ENCODE measurements at places on chromosomes 1 and 21. TPM values are rescaled to one million over a fixed set of nuclear protein-coding genes. Genes with fewer than 3 reads are reported as not detected.

UBL4B gene
- not detected for total RNA-seq

ETV3L gene
- total RNA-seq, result not detected

MYOG gene
- total RNA-seq, result not detected

ODF2L gene
- total RNA-seq, result 58.9 TPM

PODN gene
- total RNA-seq, result 2.1 TPM

LRRC38 gene
- total RNA-seq, result 7.5 TPM

CNKSR1 gene
- 13.3 TPM for total RNA-seq

DNA sequence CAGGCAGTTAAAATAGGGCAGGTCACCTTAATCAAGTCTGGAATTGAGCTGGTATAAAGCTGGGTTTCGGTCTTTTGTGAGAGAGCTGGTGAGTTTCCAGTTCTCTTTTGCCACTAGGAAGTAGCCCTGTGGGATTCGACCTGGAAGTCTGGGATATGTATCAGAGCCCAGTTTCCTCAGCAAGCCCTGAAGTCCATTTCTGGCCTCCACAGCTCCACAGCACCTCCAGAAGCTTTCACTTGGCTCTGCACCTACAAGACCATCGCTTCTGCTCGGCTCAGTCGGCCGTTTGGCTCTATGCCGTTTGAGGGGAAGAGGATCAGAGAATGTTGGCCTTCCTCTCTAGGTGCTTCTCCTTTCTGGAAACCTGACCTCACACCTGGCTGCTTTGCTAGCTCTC, 148.0 kb downstream of the GALNT2 start:
- no peak overlapping the region for H3K4me3 ChIP-seq
- DNase-seq, result peak; percentile 55
- H3K36me3 ChIP-seq, result no peaks in the 10 kb centered on the region
- H3K4me1 ChIP-seq, result peaks cover 26% of the 10 kb centered on the region
- no peak overlapping the region for H3K27ac ChIP-seq
- no peaks in the 10 kb centered on the region for H3K27me3 ChIP-seq

- peak overlapping the region; percentile 50 for H3K27ac ChIP-seq
- no peaks in the 10 kb centered on the region for H3K36me3 ChIP-seq
- H3K27me3 ChIP-seq, result no peaks in the 10 kb centered on the region
- peaks cover 19% of the 10 kb centered on the region for H3K4me1 ChIP-seq
Measured at GRCh38 chr1:103525114-103525606, 339 bp upstream of the RNPC3 start.

DNA sequence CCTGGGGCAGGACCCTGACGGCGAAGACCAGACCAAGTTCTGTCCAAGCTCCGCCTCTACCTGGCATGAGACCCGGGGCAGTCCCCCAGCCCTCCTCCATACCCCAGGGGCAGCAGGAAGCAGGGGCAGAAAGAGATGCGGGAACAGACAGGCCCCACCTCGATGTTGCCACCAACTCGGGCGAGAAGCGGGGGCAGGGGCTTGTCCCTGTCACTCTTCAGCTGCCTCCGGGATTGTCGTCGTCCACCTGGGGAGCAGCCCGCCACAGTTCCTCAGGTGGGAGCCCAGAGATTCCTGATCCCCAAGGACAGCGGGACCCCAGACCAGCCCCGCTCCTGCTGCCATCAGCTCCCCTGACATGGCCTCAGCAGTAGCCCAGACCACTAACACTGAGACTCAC, 54.8 kb downstream of the CHD5 start:
- no peaks in the 10 kb centered on the region for H3K36me3 ChIP-seq
- no peak overlapping the region for H3K4me3 ChIP-seq
- no peak overlapping the region for H3K27ac ChIP-seq
- no peaks in the 10 kb centered on the region for H3K4me1 ChIP-seq

- H3K4me1 ChIP-seq, result peaks cover 5% of the 10 kb centered on the region
- H3K4me3 ChIP-seq, result no peak overlapping the region
- no peak overlapping the region for H3K27ac ChIP-seq
- H3K27me3 ChIP-seq, result no peaks in the 10 kb centered on the region
Measured at GRCh38 chr1:86821956-86822355, 92.0 kb downstream of the SELENOF start.

DNA sequence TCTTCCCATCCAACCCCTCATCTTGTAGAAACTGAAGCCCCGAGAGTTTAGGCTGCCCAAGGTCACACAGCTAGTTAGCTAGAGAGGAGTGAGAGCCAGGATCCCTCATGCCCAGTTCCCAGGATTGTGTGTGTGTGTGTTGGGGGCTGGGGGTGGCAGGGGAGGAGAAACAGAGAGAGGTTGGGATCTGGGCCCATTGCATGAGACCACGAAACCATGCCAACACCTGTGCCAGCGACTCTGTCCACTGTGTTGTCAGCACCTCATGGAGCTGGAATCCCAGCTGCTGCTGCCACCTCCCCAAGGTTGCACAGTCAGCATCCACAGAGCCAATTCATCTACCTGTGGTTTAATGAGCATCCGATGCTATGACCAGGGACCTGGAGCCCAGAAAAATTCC, 115.4 kb upstream of the ZC3H12A start:
- H3K4me1 ChIP-seq, result no peaks in the 10 kb centered on the region
- H3K36me3 ChIP-seq, result no peaks in the 10 kb centered on the region
- H3K4me3 ChIP-seq, result no peak overlapping the region
- H3K27me3 ChIP-seq, result peaks cover 33% of the 10 kb centered on the region
- no peak overlapping the region for H3K27ac ChIP-seq

DNA sequence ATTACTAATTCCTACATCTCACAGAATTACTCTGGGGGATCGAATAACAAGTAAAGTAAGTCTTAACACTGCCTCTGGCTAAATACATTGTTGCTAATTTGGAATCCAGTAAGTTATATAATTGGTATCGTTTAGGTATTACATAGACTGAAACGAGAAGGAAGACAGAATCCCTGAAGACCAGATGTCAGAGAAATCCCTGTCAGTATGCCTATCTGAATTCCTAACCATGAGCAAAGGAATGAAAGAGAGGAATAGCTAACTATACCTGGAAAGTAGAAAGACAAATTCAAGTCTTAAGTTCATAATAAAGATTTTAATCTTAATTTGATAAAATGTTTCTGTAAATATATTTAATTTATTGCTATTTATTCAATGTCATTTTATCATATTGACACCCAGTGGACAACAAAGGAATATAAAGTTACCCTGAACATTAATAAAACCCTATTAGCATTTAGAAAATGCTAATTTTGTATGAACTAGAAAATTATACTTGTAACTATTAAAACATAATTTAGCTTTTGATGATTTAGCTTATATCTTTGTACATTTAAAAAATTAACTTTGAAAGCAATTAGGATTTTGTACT, 11.4 kb downstream of the DEPDC1 start:
- H3K27ac ChIP-seq, result no peak overlapping the region
- DNase-seq, result no peak
- H3K36me3 ChIP-seq, result no peaks in the 10 kb centered on the region

- DNase-seq, result no peak
- H3K36me3 ChIP-seq, result no peaks in the 10 kb centered on the region
- H3K27ac ChIP-seq, result no peak overlapping the region
- H3K27me3 ChIP-seq, result no peaks in the 10 kb centered on the region
- H3K4me3 ChIP-seq, result no peak overlapping the region
- H3K4me1 ChIP-seq, result peaks cover 9% of the 10 kb centered on the region
Measured at GRCh38 chr1:108556499-108556898, 3.4 kb upstream of the EEIG2 start.

DNA sequence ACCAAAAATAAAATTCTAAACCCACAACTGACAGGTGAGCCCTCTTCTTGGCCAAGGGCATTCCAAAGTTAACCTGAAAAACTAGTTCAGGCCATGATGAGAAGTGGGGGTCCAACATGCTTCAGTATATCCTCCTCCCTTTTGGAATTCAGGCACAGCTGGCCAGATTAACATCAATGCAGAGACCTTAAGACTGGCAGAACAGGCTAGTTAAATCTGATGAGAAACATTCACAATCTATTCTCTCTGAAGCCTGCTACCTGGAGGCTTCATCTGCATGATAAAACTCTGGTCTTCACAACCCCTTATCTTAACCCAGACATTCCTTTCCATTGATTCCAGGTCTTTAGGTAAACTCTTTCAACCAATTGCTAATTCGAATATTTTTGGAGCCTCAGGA, 26.7 kb upstream of the ZBTB8B start:
- no peak overlapping the region for H3K4me3 ChIP-seq
- H3K36me3 ChIP-seq, result no peaks in the 10 kb centered on the region
- no peaks in the 10 kb centered on the region for H3K27me3 ChIP-seq
- no peak overlapping the region for H3K27ac ChIP-seq
- no peaks in the 10 kb centered on the region for H3K4me1 ChIP-seq

DNA sequence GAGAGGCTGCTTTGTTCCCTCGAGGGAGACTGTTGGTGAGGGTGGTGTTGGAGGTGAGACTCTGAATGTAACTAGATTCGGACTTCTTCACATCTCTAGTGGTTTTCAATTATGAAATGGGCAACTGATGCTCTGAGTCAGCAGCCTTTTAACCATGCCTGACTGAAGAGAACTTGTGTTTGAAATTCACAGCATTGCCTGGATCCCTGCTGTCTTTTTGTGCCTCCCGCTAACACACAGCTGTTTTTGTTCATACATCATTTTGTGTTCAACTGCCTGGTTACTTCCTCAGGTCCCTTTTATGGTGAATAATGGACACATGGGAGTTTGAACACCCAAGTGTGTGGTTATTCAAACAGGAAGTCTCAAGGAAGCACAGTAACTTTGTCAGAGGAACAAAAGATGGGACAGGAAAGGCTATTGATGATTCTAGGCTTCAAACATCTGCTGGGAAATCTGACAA, 16.8 kb downstream of the LAMC1 start:
- no peaks in the 10 kb centered on the region for H3K36me3 ChIP-seq
- peak overlapping the region; percentile 63 for H3K27ac ChIP-seq
- no peak overlapping the region for H3K4me3 ChIP-seq
- peaks cover 43% of the 10 kb centered on the region for H3K4me1 ChIP-seq
- H3K27me3 ChIP-seq, result no peaks in the 10 kb centered on the region

DNA sequence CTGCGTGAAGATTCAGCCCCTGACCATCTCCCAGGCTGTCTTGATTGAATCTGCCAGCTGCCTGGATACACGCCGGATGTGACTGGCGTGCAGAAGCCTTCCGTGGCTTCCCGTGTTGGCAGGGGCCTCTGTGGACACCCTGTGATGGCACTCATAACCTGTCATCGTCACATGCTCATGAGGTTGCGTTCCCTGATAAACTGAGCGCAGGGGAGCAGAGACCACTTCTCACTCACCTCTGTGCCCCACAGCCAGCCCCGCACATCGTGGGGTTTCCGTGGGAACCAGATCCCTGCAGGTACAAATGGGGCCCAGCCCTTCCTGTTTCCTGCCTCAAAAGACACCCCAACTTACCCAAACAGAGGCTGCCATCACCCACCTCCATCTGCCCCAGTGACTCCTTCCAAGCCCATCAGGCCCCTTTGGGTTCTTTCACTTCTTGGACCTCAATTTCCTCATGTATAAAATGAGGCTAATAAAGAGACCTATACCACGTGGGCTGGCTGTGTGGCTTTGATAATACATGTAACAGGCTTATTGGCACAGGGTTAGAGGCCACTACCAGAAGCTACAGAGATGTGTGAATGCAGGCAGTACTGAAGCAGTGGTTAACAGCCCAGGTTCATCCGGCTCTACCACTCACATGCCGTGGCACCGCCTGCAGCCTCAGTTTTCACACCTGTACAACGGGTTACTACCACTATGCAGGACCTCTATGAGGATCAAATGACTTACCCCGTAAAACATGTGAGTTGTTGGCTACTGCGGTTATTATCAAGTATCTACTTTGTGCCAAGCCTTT, 23.6 kb downstream of the HTR6 start:
- H3K4me3 ChIP-seq, result no peak overlapping the region
- H3K4me1 ChIP-seq, result no peaks in the 10 kb centered on the region
- H3K36me3 ChIP-seq, result no peaks in the 10 kb centered on the region
- H3K27me3 ChIP-seq, result no peaks in the 10 kb centered on the region

- H3K27ac ChIP-seq, result no peak overlapping the region
- peak; percentile 17 for DNase-seq
- H3K27me3 ChIP-seq, result no peaks in the 10 kb centered on the region
Measured at GRCh38 chr1:45730075-45730779, 20.2 kb downstream of the IPP start.

All from hepatocyte (in vitro differentiated cells).